ENCODE measurements at places on chromosomes 16 and 17.
A peak's percentile ranks its signal among the peaks of the same experiment; 100 is the strongest.

GRCh38 chr17:76791053-76791980 is 53.4 kb downstream of the MFSD11 start:
- no peak for DNase-seq
- H3K27ac ChIP-seq: no peak overlapping the region
- H3K36me3 ChIP-seq: no peaks in the 10 kb centered on the region
- no peaks in the 10 kb centered on the region for H3K27me3 ChIP-seq
- no peaks in the 10 kb centered on the region for H3K4me1 ChIP-seq

DNA sequence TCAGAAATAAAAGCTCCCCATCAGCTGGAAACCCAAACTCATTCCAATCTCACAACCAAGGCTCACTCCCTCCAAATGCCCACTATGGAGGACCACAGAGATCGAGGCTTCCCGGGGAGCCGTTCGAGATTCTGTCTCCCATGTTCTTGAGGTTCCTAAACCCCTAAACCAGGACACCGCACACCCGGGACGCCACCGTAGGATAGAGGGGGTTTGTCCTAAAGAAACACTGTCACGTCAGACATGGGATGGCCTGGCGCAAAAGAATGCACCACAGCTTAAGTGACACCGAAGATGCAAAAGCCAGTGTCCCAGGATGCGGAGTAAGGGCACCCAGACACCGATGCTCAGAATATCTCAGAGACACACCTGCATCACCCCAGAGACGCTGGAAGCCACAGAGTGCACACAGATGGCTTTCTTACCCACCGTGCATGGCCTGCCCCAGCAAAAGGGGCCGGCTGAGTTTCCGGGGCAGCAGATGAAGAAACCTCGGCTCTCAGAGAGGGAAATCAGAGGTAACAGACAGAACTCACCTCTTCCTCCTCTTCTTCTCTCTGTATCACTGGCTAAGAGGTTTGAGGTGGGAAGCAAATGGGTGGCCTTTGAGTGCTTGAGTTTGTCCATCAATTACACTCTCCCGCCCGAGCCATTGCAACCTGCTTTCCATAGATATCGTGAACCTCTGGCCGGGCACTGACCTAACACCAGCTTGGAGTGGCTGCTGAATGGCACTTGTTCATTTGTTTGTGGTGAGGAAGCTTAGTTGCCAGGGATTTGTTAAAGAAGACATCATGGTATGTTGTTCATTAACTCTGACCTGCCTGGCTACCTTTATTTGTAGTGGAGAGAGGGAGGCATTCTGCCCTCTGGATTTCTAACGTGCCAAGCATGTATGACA is 65.1 kb upstream of the TNRC6C start:
- no peaks in the 10 kb centered on the region for H3K36me3 ChIP-seq
- DNase-seq: no peak
- 0 out of 2 replicates have a peak, but pooled peaks cover 3% of the 10 kb centered on the region for H3K27me3 ChIP-seq
- no peak overlapping the region for H3K4me3 ChIP-seq
- no peak overlapping the region for H3K27ac ChIP-seq

DNA sequence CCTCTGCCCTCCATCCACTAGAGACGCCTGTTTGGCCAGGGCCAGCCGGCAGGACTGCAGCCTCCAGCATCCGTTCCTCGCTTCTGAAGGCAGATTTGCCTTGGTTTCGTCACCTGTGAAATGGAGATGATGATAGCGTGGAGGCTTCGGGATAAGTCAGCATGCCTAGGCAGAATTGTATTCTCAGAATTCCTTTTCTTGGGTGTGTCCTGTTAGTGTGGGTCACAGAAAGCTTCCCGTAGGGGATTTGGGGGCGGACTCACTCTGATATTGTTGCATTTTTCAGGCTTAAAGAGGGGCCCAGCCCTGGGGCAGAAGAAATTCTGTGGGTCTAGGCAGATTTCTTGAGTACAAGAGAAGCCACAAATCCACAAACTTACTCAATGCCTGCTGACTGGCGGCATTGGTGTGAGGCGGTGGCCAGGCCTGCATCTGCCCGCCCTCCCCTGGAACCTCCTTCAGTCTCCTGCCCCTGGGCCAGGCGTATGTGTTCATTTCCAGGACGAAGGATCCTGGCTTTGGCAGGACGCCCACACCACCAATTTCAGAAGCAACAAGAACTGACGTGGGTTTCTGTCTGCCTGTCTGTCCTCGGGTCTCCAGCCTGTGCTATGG is 17.6 kb downstream of the CCDC42 start:
- DNase-seq: no peak
- no peaks in the 10 kb centered on the region for H3K36me3 ChIP-seq
- no peak overlapping the region for H3K27ac ChIP-seq

GRCh38 chr17:76816590-76817135 is 51.5 kb upstream of the MGAT5B start:
- H3K4me3 ChIP-seq: no peak overlapping the region
- H3K27ac ChIP-seq: no peak overlapping the region
- peak; percentile 88 for DNase-seq
- no peaks in the 10 kb centered on the region for H3K4me1 ChIP-seq
- H3K36me3 ChIP-seq: no peaks in the 10 kb centered on the region

- H3K4me1 ChIP-seq: peaks cover 11% of the 10 kb centered on the region
- H3K36me3 ChIP-seq: no peaks in the 10 kb centered on the region
- H3K27me3 ChIP-seq: no peaks in the 10 kb centered on the region
Measured at GRCh38 chr17:58416937-58417299, 416 bp downstream of the RNF43 start.

- H3K27ac ChIP-seq: no peak overlapping the region
- H3K27me3 ChIP-seq: peaks cover 8% of the 10 kb centered on the region
- H3K4me1 ChIP-seq: peaks cover 17% of the 10 kb centered on the region
- H3K36me3 ChIP-seq: no peaks in the 10 kb centered on the region
- no peak overlapping the region for H3K4me3 ChIP-seq
- DNase-seq: no peak
Measured at GRCh38 chr16:70683146-70683944, 2.5 kb downstream of the MTSS2 start.

- no peak overlapping the region for H3K27ac ChIP-seq
- H3K4me3 ChIP-seq: no peak overlapping the region
Measured at GRCh38 chr16:50257876-50258275, 8.5 kb upstream of the ADCY7 start.

GRCh38 chr17:82021900-82022309 is 773 bp downstream of the CENPX start:
- peak overlapping the region; percentile 98 for H3K4me3 ChIP-seq
- H3K27me3 ChIP-seq: no peaks in the 10 kb centered on the region
- H3K27ac ChIP-seq: no peak overlapping the region
- no peak for DNase-seq
- peaks cover 5% of the 10 kb centered on the region for H3K4me1 ChIP-seq

DNA sequence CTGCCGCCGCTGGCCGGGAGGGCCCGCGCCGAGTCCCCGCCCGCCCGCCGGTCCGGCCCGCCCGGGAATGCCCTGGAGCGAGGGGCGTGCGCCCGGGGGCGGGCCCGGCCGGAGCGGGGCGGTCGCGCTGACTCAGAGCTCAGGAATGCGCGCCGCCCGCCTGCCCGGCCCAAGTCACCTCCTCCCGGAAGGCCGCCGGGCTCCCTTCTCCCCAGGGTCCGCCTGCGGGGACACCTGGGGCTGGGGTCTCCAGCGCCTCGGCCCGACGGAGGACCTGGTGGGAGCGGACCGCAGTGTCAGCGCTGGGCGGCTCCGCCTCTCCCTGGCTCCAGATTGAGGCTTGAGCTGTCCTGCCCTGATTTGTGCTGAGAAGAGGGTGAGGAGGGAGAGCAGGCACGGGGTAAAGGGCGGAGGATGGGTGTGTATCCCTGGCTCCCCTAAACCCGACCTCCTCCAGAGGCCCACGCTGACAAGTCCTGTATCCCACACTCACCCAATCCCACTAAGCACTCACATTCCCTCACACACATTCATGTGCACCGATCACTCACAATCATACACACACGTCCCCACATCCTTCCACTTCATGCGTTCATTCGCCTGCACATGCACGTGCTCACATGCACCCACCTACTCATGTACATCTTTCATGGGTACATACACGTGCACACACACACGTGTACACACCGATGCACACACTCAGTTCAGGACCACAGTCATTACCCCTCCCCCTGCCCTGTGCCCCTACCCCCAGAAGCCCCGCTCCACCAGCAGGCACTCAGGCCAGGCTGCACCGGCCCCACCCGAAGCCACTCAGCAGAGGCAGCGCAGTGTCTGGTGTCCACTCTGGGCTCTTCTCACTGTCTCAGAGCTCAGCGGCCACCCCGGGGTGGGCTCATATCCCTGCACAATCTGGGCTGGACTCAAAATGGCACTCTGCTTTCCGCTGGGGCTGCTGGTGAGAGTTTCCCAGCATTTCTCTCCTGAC is at the start of gene RHBDF1:
TSS of gene RHBDF1 (minus strand) at position 71 of the 988 bp plus-strand sequence. CDS start 7,616 bp downstream, outside the sequence.
- H3K27ac ChIP-seq: 0 out of 2 replicates have a peak within 1 kb of the TSS, but pooled peaks have one; percentile 27
- peak; percentile 83 for DNase-seq
- no peaks in the 10 kb centered on the region for H3K27me3 ChIP-seq
- peak within 1 kb of the TSS; percentile 76 for H3K4me3 ChIP-seq

GRCh38 chr17:21039839-21040575 is 2.8 kb downstream of the USP22 start:
- peak; percentile 67 for DNase-seq
- peaks cover 15% of the 10 kb centered on the region for H3K36me3 ChIP-seq
- H3K27ac ChIP-seq: 0 out of 2 replicates have a peak overlapping the region, but pooled peaks have one; percentile 27
- H3K27me3 ChIP-seq: no peaks in the 10 kb centered on the region
- peak overlapping the region; percentile 98 for H3K4me3 ChIP-seq
- H3K4me1 ChIP-seq: peaks cover 51% of the 10 kb centered on the region

DNA sequence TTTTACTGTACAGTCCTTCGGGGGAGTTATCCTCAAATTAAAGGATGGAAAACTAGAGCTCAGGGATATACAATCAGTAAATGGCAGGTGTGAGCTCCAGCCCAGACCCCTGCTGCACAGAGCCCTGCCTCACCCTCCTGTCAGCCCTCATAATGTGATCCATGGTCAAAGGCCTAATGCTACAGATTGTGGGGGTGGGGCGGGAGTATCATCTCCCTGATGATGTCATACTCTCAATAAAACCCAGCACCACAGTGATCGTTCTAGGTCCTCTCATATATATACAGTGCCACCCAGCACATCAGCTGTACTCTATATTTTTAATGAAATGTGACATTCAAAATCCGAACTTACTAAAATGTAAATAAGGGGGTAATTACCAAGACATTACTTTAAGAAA is 61.5 kb downstream of the SLC39A11 start:
- no peaks in the 10 kb centered on the region for H3K36me3 ChIP-seq
- no peaks in the 10 kb centered on the region for H3K4me1 ChIP-seq
- H3K27ac ChIP-seq: no peak overlapping the region
- H3K4me3 ChIP-seq: no peak overlapping the region

DNA sequence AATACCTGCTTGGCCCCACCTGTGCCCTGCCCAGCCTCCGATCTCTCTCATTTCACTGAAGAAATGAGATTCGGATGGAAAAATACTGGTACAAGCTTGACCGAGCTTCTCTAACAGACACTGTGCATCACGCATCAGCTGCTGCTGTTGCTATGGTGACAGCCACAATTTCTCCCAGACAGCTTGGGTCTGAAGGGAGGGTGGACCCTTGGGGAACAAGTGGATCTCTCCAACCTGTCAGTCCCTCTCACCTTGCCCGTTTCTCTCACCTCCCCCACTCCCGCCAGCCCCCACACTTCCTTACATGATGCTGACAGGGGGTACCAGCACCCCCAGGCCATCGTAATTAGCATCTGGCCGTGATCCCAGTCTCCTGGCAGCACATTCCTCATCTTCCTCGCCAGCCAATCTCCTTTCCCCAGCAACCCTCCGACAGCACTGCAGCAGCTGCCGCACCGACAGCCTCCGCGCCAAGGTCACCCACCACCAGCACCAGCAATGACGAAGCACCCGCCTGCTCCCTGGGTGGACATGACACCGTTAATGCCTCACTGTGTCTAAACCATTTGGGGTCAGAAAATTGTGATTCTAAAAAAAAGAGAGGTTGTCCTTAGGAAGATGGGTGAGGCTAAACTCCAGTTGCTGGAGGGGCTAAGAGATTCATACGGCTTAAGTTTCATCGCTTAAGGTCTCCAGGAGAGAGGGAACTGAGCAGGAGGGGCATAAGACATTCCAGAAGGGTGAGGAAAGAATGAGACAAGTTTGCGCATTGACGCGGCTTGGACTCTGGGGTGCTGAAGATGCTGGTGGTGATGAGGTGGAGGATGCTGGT is 58.6 kb upstream of the TNRC6A start:
- no peak overlapping the region for H3K27ac ChIP-seq
- peak; percentile 79 for DNase-seq
- no peaks in the 10 kb centered on the region for H3K27me3 ChIP-seq
- H3K4me1 ChIP-seq: peaks cover 11% of the 10 kb centered on the region
- peak overlapping the region; percentile 30 for H3K4me3 ChIP-seq

Data from GM23338 (cell line).